ENCODE measurements at places on chromosomes 4 and X.

DNA sequence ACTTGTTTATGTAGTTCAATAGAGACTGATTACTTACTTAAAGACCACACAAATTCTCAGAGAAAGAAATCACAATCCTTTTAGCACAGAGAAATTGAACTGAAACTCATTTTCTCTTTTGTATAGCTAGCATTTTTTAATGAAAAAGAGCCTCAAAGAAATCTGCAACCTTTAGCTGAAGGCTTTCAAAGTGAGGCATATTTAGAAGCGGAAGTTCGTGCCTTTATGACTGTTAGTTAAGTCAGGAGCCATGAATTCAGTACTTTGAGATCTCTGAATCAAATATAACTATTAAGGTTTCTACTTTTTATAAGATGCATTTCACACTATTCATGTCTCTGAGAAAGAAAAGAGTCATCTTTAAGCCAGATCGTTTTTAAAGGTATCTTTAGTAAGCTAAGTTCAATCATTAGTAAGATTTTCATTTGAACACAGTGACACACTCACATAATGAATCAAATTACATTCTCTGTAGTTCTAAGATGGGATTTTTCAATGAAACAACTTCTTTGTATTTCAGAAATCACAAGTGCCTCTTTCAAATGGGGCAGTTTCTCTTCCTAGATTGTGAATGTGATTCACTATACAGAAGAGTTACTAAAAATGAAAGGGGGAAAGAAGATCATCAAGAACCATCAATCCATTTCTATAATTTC is 61.4 kb downstream of the SMARCA1 start:
- DNase-seq: no peak

GRCh38 chr4:152357206-152357605 is 178.7 kb downstream of the FBXW7 start:
- peak; percentile 71 for DNase-seq

DNA sequence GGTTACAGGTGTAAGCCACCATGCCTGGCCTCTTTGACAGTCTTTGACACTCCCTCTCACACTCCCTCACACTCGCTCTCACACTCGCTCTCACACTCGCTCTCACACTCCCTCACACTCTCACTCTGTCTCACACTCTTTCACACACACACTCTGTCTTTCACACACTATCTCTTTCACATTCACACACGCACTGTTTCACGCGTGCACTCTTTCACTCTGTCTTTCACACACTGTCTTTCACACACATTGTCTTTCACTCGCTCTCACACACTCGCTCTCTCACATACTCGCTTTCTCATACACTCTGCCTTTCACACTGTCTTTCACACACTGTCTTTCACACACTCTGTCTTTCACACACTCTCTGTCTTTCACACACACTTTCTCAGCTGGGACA is 167.1 kb upstream of the CXCL13 start:
- no peak for DNase-seq

GRCh38 chr4:21811565-21811964 is 137.0 kb downstream of the KCNIP4 start:
- peak; percentile 82 for DNase-seq

Data from EL (cell line).